ENCODE measurements at places on chromosomes 3 and 15. TPM values are rescaled to one million over a fixed set of nuclear protein-coding genes. Genes with fewer than 3 reads are reported as not detected.

GRCh38 chr15:22850055-22850454, 11.6 kb downstream of the NIPA2 start:
- no peak for DNase-seq

DNA sequence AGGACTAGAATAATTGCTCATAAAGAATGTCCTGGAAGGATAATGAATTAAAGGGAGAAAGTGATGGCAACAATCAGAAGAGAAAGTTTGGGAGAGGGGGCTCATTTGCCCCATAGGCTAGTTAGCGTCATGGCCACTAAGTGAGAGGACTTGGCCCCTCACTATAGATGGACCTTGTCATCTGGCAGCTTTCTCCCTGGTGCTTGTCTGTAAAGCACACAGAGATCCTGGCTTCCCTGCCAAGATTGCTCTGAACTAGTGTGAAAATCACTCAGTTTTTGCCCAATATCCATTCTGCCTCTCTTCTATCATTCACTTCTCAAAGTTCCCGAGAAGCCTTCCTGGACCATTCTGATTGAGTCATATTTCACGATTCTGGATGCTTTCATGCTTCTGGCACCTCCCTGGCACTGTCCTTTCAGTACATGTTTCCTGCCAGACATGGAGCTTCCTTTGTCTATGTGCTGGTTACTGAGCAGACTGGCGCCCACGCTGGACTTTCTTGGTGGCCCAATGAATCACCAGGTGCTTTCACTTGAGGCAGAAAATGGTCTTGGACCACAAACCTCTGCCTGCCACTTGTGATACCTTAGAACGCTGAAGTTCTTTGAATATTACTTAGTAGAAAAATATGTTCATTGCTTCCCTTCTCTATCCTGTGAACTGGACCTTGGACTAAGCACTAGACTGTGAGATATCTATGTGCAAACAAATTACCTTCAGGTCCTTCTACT, 709.6 kb upstream of the CFAP20DC start:
- no peak for DNase-seq

Gene SCN11A
- total RNA-seq = not detected

- DNase-seq = no peak
These were observed 57.7 kb downstream of the ATP2B2 start for GRCh38 chr3:10447527-10448260.

GRCh38 chr3:14278265-14278798, 99.7 kb downstream of the LSM3 start:
- no peak for DNase-seq

DNA sequence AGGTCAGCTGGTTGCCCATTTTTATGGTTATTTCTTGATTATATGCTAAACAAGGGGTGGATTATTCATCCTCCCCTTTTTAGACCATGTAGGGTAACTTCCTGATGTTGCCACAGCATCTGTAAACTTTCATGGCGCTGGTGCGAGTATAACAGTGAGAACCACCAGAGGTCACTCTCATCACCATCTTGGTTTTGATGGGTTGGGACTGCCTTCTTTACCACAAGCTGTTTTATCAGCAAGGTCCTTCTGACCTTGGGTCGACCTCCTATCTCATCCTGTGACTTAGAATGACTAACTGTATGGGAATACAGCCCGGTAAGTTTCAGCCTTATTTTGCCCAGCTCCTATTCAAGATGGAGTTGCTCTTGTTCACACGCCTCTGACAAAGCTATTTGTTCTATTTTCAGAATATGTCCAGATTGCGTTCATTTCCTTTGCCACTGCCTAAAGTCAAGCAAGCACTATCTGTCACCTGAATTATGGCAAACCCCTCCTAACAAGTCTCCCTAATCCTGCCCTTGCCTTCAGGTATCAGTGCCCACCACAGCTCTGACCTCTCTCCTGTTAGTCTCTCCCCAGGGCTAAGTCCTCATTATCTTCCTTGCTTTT, 308.5 kb downstream of the ROBO2 start:
- peak; percentile 35 for DNase-seq

Gene DUT
- 148 TPM for total RNA-seq

Gene OIP5
- 38.0 TPM for total RNA-seq

Gene LEKR1
- total RNA-seq = 0.96 TPM

Gene TMCO5A
- not detected for total RNA-seq

Gene CAMK2N2
- 1.6 TPM for total RNA-seq

Gene SH2D7
- total RNA-seq = not detected

Gene EXD1
- not detected for total RNA-seq
